NCI-H2081 (cell line): ENCODE measurements at places on chromosomes 16 and 17.

DNA sequence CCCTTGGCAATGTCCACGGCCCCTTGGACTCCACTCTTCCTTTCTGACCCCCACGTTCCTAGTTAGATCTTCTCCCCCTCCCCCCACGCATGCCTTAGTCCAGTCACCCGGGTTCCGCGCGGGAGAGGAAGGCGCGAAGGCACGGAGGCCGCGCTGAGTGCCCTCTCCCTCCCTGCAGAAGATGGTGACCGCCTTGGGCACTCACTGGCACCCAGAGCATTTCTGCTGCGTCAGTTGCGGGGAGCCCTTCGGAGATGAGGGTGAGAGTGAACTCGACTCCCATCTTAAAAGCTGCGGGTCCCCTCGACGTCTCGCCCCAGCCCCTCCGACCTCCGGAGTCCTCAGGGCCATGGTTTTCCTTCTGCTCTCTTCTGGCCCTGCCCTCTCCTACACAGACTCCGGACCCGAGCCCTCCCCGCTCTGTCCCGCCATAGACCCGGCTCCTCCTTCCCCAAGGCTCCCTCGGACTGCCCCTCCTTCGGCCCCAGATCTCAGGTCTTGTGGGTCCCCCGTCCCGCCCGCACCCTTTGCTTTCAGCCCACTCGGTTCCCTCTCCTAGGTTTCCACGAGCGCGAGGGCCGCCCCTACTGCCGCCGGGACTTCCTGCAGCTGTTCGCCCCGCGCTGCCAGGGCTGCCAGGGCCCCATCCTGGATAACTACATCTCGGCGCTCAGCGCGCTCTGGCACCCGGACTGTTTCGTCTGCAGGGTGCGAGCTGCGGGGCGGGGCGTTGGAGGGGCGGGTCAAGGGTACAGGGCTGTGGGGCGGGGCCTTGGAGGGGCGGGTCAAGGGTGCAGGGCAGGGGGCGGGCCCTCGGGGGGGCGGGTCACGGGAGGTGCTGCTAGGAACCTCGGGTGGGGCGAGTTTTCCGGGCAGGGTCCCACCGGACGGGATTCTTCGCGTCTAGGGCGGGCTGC is 4.6 kb downstream of the TGFB1I1 start:
- DNase-seq: no peak

GRCh38 chr17:14595656-14596055 is 294.8 kb downstream of the HS3ST3B1 start:
- no peak for DNase-seq

GRCh38 chr16:67718668-67719047 is 458 bp downstream of the GFOD2 start:
- DNase-seq: no peak

- no peak for DNase-seq
Measured at GRCh38 chr17:1362065-1362848, 37.8 kb downstream of the YWHAE start.

- no peak for DNase-seq
Measured at GRCh38 chr17:39663340-39663687, 1.8 kb upstream of the TCAP start.

GRCh38 chr17:73760439-73760758 is 116.2 kb upstream of the SDK2 start:
- no peak for DNase-seq

- no peak for DNase-seq
Measured at GRCh38 chr16:21084631-21085225, 65.9 kb downstream of the DNAH3 start.

GRCh38 chr16:30070490-30070889 is 4.9 kb downstream of the ALDOA start:
- DNase-seq: no peak

DNA sequence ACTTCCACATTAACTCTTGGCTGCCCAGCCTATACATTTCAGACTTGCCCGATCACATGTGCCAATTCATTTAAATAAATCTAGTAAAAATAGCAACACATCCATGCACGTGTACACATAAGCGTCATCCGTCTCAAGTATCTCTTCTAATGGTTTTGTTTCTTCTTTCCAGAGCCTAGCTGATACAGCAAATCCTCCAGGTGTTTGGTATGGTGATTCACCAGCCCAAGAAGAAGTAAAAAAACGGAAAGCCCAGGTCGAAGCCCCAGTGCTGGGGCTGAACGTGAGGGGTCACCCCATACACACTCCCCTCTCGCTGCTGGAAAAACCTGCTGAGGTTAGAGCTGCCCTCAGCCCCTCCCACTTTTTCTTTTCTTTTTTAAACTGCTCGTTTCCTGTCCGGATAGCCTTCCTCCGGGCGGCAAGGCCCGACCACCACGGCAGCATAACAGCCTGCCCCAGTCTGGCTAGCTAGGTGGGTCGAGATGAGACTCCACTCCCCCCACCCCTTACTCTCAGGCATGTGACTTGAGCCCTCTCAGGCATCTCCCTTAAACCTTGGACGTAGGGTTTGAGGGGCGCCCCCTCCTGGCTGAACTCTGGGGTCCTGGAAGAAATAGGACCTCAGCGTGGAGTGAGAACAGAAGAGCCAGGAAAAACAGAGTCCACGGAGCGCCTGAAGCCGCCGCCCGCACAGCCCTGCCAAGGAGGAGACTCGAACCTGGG is 13.9 kb upstream of the OR1F1 start:
- DNase-seq: no peak

DNA sequence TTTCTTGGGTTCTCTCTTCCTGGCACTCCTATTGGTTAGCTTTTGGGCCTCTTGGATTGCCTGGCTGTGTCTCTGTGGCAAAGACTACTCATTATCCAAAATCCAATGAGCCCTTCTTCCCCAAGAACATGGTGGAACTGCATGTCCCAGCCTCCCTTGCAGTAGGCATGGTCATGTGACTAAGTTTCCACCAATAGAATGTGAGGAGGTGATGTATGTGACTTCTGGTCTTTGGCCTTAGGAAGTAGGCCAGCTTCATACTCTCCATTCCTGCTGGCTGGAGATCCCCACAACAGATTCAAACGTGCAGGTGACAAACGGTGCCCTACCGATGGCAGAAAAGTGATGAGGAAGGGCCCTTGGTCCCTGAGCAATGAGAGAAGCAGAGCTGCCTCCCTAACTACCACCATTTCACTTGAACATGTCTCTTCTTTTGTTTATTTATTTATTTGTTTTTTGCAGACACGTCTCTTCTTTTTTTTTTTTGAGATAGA is 17.3 kb upstream of the SPN start:
- no peak for DNase-seq

GRCh38 chr16:68076560-68076959 is 8.6 kb upstream of the NFATC3 start:
- no peak for DNase-seq

DNA sequence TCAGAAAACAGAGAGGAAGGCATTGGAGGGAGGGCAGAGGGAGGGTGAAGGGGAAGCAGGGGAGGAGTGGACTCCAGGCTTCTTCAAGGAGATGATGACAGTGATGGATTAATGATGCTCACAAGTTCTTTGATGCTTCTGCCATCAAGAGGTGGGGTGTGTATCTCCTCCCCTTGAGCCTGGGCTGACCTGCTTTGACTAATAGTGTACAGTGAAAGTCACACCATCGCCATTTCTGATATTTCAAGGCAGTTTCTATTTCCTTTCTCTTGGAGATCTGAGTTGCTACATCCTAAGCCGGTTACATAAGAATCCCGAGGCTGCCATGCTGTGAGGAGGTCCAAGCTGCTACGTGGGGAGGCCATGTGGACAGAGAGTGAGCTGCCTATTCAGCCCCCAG is 312.5 kb downstream of the MAF start:
- DNase-seq: no peak

DNA sequence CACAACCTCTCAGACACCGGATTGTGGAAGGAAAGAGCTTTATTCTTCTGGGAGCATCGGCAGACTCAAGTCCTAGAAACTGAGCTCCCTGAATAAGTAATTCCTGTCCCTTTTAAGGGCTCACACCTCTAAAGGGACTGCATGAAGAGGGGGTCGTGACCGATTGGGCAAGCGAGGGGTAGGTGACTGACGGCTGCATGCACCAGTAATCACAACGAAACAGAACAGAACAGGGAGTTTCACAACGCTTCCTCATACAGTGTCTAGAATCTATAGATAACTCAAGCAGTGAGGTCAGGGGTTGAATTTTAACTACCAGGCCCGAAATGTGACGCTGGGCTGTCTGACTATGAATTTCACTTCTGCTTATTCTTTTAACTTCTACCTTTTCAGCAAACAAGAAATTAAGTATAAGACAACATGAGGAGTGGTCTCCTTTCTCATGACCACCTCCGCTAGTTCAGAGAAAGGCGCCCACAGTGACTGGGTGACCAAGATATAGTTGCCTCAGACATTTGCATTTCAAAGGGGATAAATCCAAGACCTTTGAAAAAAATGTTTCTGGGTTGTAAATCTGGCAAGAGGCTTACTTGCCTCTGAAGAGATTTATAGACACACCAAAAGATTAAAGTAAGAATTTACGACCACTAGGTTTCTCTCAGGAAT is 88.4 kb upstream of the ATF7IP2 start:
- no peak for DNase-seq

GRCh38 chr17:62986549-62986948 is 20.5 kb downstream of the TANC2 start:
- DNase-seq: no peak

- DNase-seq: no peak
Measured at GRCh38 chr17:34571428-34572130, 7.8 kb upstream of the TMEM132E start.

- DNase-seq: no peak
Measured at GRCh38 chr17:82677353-82677925, 21.1 kb downstream of the RAB40B start.

- no peak for DNase-seq
Measured at GRCh38 chr17:37339321-37339720, 36.5 kb upstream of the C17orf78 start.

DNA sequence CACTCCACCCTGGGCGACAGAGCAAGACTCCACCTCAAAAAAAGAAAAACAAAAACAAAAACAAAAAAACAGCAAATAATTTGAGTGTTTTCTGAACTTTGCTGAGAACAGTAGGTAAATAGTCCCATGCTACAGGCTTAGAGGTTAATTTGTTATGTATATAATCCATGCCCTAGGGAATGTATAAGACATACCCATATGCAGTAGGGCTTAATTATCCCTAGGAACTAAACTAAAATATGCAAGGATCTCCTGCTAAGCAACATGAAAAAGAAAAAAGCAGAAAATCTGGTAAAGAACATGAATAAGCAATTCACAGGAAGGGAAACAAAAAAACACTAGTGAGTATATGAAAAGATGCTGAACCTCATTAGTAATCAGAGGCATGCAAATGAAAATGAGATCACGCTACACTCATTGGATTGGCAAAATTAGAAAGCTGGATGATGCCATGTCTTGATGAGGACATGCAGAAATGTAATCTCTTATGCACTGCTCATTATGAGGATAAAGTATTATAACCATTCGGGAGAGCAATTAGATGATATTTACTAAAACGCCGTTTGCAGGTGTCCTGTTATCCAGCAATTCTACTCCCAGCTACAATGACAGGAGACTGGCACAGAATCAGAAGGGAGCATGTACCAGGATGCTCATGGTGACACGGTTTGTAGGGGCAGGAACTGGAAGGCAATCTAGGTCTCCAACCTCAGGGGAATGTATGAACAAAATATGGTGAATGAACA is 5.6 kb downstream of the KCTD13 start:
- peak; percentile 4 for DNase-seq

DNA sequence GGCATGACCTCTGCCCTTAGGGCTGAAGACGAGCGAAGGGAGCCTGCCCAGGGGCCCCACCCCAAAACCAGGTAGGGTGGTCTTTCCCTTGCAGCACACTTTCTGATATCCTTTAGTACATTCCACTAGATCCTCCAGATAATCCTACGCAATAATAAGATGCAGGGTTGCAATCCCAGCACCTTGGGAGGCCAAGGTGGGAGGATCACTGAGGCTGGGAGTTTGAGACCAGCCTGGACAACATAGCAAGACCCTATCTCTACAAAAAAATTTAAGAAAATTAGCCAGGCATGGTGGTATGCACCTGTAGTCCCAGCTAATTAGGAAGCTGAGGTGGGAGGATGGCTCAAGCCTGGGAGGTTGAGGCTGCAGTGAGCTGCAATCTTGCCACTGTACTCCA is 34.9 kb upstream of the MLKL start:
- DNase-seq: no peak

- DNase-seq: no peak
Measured at GRCh38 chr17:51184124-51184523, 17.9 kb downstream of the NME2 start.

DNA sequence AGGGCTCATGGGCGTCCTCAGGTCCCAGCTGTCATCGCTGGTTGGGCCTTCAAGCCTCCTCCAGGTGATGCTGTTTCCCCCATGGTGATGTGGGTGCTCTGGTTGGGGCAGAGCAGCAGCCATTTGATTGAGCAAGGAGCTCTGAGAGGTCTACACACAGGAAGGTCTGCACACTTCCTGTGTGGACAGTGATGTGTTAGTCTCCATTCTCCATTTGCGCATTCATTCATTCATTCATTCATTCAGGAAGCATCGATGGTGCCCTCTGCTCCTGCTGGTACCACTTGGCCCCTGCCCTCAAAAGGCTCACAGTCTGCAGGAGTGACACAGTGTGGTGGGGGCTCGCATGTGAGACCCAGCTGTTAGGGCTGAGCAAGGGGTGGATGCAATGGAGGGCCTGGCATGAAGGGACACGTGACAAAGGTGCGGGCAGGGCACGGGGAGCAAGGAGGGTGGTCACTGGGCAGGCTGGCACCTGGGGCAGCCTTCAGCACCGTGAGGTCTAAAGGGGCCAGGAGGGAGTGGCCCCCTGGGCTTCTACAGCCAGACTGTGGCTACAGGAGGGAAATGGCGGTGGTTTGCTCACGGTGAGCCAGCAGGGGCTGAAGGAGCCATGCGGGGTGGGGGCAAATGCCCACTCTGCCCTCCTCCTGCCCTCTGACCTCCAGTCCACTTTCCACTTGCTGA is 1.5 kb downstream of the ADGRG3 start:
- no peak for DNase-seq

DNA sequence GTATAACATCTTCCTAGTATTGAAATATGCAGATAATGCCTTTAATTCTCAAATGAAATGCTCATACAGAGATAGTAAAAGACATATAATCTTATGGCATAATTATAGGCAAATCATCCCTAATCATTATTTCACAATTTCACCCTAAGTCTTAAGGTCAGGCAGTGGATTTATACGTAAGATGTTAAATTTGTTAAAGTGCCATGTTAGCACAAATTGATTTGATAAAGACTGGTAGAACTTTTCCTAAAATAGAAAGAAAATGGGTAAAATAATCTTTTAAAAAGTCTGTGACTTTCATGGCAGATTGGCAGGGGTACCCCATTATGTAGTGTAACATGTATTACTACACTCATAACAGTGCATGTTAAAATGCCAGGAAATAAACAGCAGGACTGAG is 1092.7 kb upstream of the GOT2 start:
- no peak for DNase-seq
